ENCODE measurements at places on chromosomes 5 and 9.

DNA sequence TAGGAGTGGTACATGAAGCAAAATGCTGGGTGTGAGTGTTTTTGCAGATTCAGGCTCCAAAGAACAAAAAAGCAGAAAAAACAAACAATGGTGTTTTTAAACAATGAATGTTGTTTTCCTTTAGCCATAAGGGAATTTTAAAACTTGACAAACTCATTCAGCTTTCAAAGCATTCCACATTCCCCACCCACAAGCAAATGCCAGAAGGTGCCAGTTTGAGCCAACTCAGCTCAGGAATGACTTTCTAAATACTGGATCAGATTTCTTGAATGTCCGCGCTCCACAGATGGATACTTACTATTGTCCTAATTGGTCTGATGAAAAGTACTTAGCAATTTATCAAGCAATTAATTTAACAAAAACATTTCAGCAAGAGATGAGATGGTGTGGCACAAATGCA lies 12.9 kb upstream of the MOB3B start:
- no peak for DNase-seq

DNA sequence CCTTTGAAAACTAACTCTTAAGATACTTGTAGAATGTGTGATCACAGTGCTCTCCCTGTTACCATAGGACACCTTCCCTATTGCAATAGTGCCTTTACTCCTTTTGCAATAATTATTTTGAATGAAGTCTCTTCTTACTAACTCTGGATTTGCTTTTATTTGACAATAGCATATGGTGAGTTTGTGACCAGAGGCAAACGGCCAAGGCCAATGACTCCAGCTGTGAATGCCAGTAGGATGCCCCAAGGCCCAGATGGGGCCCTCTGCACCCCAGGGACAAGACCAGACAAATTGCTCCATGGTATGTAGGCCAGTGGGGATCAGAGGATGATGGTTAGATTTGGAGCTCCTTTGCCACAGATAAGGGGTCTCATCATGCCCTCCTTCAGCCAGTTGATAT lies 116.9 kb downstream of the NPR3 start:
- no peak for DNase-seq

- DNase-seq = peak; percentile 48
Observed at GRCh38 chr5:111142932-111143331, 50.8 kb downstream of the WDR36 start.

DNA sequence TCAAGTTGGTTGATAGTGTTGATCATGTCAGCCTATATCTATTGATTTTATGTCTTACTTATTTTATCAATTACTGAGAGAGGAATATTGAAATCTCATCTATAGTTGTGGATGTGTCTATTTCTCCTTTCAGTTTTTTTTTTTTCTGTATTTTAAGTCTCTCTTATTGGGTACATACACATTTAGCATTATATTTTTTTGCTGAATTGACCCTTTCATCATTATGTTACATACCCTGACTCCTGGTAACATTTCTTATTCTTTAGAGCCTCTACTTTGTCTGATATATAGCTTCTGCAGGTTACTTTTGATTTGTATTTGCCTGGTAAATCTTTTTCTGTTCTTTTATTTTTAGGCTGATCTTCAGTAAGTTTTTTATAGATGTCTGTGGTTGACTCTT lies 179.5 kb downstream of the GDNF start:
- DNase-seq = no peak

DNA sequence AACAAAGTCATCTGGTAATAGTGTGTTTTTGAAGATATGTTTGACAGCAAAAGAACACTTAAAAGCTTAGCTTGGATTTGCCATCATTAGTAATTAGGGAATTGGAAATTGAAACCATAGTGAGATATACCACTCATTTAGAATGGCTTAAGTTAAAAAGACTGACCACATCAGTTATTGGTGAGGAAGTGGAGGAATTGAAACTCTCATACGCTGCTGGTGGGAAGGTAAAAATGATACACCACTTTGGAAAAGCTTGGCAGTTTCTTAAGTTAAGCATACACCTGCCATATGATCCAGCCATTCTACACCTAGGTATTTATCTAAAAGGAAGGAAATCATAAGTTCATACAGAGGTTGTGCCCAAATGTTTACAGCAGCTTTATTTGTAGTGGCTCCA lies 213.2 kb downstream of the TRIO start:
- DNase-seq = no peak

DNA sequence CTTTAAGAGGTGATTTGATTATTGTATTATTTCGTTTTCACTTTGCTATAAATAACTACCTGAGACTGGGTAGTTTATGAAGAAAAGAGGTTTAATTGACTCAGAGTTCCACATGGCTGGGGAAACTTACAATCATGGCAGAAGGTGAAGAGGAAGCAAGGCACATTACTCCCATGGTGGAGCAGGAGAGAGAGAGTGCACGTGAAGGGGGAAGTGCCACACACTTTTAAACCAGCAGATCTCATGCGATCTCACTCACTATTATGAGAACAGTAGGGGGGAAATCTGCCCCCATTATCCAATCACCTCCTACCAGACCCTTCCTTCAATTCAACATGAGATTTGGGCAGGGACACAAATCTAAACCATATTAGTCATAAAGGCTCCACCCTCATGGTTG lies 36.1 kb upstream of the NDFIP1 start:
- DNase-seq = no peak

DNA sequence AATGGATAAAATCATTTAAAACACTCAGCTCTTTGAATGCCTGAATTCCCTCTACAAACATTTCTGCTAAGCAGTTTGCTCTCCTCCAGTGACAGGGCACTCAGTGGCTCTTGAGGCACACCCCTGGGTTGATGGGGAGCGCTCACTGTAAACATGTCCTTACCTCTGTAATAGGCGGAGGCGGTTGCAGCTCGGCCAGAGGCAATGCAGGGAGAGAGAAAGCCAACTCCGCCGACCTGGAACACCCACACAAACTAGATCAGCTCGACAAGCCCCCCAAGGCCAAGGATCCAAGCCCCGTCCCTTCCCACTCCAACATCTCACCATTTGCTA lies 329 bp downstream of the CDC23 start:
- DNase-seq = peak; percentile 3

GRCh38 chr5:125829349-125829748 lies 593.9 kb upstream of the GRAMD2B start:
- no peak for DNase-seq

- peak; percentile 18 for DNase-seq
Observed at GRCh38 chr5:133205649-133206048, 153.8 kb downstream of the HSPA4 start.

Data from fibroblast of upper back skin (primary cell).